ENCODE measurements at places on chromosomes 11 and 22.
A peak's percentile ranks its signal among the peaks of the same experiment; 100 is the strongest.

GRCh38 chr11:1773131-1773993 lies 9.6 kb upstream of the CTSD start:
- H3K4me1 ChIP-seq, result peaks cover 38% of the 10 kb centered on the region
- H3K27ac ChIP-seq, result no peak overlapping the region
- H3K4me3 ChIP-seq, result no peak overlapping the region
- H3K27me3 ChIP-seq, result no peaks in the 10 kb centered on the region

GRCh38 chr11:20031155-20032001 lies 128.9 kb downstream of the DBX1 start:
- H3K27me3 ChIP-seq, result no peaks in the 10 kb centered on the region
- DNase-seq, result peak; percentile 70
- H3K36me3 ChIP-seq, result no peaks in the 10 kb centered on the region
- peak overlapping the region; percentile 35 for H3K4me3 ChIP-seq
- peak overlapping the region; percentile 88 for H3K27ac ChIP-seq

- peaks cover 11% of the 10 kb centered on the region for H3K4me1 ChIP-seq
- no peak overlapping the region for H3K4me3 ChIP-seq
- H3K36me3 ChIP-seq, result no peaks in the 10 kb centered on the region
- no peak overlapping the region for H3K27ac ChIP-seq
- peaks cover 3% of the 10 kb centered on the region for H3K27me3 ChIP-seq
- peak; percentile 84 for DNase-seq
These were observed 69.7 kb upstream of the CDON start for GRCh38 chr11:126132319-126132718.

GRCh38 chr22:50136581-50137015 lies 33.9 kb upstream of the PANX2 start:
- DNase-seq, result no peak
- H3K4me3 ChIP-seq, result no peak overlapping the region
- H3K36me3 ChIP-seq, result no peaks in the 10 kb centered on the region
- no peaks in the 10 kb centered on the region for H3K4me1 ChIP-seq

GRCh38 chr11:76208438-76209374 lies 2.4 kb upstream of the WNT11 start:
- H3K27me3 ChIP-seq, result peaks cover 49% of the 10 kb centered on the region
- peak overlapping the region; percentile 67 for H3K4me3 ChIP-seq
- no peak overlapping the region for H3K27ac ChIP-seq
- DNase-seq, result peak; percentile 73

DNA sequence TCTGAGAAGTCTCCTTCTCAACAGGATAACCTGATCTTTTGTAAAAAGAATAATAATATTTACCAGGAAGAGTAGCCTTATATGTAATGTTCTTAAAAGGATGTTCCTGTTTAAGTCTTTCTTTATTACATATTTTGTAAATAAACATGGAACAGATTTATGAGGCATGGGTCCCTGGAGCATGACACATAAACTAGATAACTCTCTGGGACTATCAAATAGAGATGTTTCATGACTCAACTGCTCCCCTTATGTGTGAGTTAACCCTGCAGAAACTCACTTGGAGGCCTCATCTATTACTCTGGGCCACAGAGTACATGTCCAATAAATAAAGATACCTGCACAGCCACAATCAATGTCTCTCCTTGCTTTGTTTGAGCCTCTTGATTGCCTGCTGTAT lies 64.6 kb downstream of the GDPD4 start:
- H3K27ac ChIP-seq, result no peak overlapping the region
- H3K27me3 ChIP-seq, result no peaks in the 10 kb centered on the region
- no peaks in the 10 kb centered on the region for H3K36me3 ChIP-seq
- H3K4me3 ChIP-seq, result no peak overlapping the region

DNA sequence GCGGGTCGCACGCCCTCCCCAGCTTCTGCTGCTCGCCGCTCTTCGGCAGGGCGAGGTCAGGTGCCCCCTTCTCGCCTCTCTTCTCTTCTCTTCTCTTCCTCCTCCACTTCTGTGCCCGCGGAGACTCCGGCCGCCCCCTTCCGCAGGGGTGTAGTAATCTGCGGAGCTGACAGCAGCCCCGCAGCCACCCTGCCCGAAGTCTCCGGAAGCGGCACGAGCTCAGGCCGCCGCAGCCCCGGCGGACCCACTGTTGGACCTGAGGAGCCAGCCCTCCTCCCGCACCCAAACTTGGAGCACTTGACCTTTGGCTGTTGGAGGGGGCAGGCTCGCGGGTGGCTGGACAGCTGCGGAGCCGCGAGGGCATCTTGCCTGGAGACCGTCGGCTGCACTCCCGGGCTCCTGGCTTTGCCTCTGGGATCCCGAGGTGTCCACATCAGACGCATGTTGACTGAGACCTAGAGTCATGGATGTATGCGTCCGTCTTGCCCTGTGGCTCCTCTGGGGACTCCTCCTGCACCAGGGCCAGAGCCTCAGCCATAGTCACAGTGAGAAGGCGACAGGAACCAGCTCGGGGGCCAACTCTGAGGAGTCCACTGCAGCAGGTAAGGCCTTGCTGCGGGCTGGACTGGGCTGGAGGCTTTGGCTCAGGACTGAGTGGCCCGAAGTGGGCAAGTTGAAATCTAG lies 486 bp downstream of the STIM1 start:
- no peak overlapping the region for H3K27ac ChIP-seq
- peaks cover 31% of the 10 kb centered on the region for H3K4me1 ChIP-seq

DNA sequence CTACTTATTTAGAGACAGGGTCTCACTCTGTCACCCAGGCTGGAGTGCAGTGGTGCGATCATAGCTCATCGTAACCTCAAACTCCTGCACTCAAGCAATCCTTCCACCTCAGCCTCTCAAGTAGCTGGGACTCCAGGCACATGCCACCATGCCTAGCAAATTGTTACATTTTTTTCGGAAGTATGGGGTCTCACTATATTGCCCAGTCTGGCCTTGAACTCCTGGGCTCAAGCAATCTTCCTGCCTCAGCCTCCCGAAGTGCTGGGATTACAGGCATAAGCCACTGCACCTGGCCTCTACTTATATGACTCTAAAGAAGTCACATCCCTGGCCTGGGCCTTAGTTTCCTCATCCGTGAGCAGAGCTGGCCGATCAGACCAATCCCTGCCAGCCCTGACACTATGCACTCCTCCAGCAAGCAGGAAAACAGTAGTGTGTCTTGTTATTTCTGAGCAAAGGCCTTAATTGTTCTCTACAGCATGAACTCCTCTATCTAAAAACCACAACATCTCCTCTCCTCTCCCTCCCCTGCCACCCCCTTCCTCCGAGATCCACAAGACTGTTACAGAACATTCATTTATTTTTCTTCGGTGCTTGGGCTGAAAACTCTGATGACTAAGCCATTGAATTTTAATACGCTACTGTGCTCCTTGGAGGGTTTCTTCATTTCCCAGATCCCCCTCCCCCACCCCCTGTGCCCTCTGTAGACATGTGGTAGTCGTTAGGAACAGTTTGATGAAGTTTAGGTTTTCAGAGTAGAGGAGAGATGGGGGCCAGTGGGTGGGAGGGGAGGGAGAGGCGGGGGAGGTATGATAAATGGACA lies 91.5 kb downstream of the ABTB2 start:
- no peaks in the 10 kb centered on the region for H3K36me3 ChIP-seq
- peaks cover 46% of the 10 kb centered on the region for H3K4me1 ChIP-seq
- H3K27ac ChIP-seq, result peak overlapping the region; percentile 70
- no peaks in the 10 kb centered on the region for H3K27me3 ChIP-seq
- no peak overlapping the region for H3K4me3 ChIP-seq

DNA sequence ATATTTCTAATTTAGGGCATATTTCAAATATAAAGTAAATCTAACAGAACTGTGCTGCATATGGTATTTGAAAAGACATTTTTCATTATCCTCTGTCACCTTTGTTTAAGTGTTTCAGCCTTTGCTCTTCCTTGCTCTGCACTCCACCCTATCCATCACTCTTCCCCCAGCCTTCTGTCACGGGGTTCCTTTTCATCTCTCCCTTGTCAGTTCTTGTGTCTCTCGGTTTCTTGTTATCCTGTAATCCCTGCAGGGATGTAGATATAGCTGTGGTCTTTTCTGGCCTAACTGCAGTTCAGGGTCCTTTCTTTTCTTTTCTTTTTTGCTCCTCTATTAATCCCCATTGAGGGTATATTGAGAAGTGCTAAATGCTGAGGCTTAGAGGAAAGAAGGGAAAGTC lies 261.9 kb downstream of the DCDC1 start:
- peaks cover 42% of the 10 kb centered on the region for H3K27me3 ChIP-seq
- no peak overlapping the region for H3K4me3 ChIP-seq
- no peaks in the 10 kb centered on the region for H3K4me1 ChIP-seq
- DNase-seq, result no peak

- H3K4me1 ChIP-seq, result peaks cover 7% of the 10 kb centered on the region
- H3K27me3 ChIP-seq, result no peaks in the 10 kb centered on the region
- no peak overlapping the region for H3K27ac ChIP-seq
- no peak overlapping the region for H3K4me3 ChIP-seq
- H3K36me3 ChIP-seq, result no peaks in the 10 kb centered on the region
These were observed 14.3 kb downstream of the NRIP3 start for GRCh38 chr11:8989453-8989852.

DNA sequence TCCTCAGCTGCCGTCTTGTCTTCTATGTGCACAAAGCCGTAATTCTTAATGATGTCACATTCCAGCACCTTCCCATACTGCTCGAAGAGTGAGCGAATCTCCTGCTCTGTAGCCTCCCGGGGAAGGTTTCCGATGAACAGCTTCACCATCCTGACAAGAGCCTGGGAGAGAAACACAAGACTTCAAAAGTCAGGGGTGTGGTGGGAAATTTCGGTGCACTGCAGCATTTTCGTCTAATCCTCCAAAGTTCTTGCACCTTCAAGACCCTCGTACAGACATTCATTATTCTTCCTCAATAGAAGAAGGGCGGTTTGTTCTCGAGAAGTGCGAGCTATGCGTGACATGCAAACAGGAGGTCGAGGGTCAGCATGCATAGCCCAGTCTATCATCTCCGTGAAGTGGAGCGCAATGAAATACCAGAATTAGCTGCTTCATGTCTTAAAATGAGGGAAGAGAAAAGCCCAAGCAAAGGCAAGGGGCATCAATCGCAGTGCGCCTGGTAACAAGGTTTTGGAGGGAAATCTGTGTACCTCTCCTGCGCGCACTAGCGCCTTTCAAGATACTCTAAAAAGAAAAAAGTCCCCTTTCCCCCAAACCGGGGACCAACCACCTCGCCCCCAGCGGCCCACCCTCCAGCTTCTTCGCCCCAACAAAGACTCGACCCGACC lies 622 bp downstream of the RBM4B start:
- peaks cover 35% of the 10 kb centered on the region for H3K4me1 ChIP-seq
- peak overlapping the region; percentile 68 for H3K4me3 ChIP-seq
- DNase-seq, result peak; percentile 24
- H3K27me3 ChIP-seq, result no peaks in the 10 kb centered on the region

DNA sequence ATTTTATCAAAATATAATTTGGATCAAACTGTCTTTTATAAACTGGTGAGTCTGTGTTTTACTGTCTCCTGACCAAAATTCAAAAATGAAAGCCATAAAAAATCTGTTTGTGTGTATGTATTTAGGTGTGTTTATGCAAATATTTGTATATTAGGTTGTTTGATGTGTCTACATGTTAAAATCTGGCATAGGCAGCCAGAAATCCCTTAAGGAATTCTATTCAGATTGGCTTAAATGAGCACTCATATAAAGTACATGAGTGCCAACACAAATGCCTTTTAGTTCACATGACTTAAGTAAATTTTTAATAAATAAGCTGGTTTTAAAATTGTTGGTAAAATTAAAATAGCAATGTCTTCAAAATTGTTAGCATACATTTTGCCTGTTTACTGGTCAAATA lies 133.3 kb upstream of the GUCY1A2 start:
- H3K4me3 ChIP-seq, result no peak overlapping the region
- H3K27ac ChIP-seq, result peak overlapping the region; percentile 7
- 0 out of 2 replicates have a peak, but pooled peaks cover 12% of the 10 kb centered on the region for H3K4me1 ChIP-seq
- H3K36me3 ChIP-seq, result no peaks in the 10 kb centered on the region
- H3K27me3 ChIP-seq, result no peaks in the 10 kb centered on the region
- no peak for DNase-seq

Data from PC-3 (cell line).